Esophagus mucosa (tissue), 1 donor: ENCODE measurements at places on chromosomes 6 and 20. TPM values are rescaled to one million over a fixed set of nuclear protein-coding genes. Genes with fewer than 3 reads are reported as not detected.

DNA sequence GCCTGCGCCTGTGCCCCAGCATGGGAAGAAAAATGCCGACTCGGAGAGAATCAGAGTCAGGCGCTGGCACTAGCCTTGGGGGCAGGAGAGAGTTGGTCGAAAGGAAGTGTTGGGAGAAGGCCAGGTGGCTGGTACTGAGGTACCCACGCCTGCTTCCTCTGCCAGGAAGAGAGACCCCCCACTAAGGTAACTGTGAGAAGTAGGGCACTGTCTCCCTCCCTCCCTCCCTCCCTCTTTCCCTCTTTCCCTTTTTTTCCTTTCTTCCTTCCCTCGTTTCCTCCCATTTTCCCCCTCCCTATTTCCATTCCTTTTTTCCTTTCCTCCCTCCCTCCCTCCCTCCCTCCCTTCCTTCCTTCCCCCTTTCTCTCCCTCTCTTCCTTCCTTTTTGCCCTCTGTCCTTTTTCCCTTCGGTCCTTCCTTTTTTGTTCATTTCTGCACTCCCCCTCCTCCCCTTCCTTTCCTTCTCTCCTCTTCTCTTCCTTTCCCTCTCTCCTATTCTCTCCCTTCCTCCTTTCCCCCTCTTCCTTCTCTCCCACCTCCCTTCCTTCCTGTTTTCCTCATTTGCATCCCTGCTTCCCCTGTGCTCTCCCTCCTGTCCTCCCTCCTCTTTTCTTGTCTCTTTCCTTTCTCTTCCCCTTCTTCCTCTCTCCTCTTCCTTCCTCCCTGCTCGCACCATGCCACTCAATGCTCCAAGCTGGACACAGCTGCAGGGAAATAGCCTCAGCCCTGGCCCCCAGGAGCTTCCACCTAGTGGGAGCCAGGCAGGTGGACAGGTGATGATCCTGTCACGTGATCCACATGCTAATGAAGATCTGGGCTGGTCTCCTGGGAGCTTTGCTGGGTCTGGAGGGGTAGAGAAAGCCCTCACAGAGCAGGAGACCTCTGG lies 148.0 kb downstream of the DHX35 start:
- no peak for ATAC-seq

Gene GPANK1
- total RNA-seq = 8.2 TPM

Gene GRM1
- not detected for total RNA-seq

- ATAC-seq = peak; percentile 96
Observed at GRCh38 chr20:7010527-7010926, 243.0 kb downstream of the BMP2 start.

Gene DYNLT2
- 0.84 TPM for total RNA-seq

Gene CHRNA4
- total RNA-seq = not detected

- ATAC-seq = peak; percentile 6
Observed at GRCh38 chr20:34979366-34980153, 23.9 kb downstream of the MYH7B start.

Gene RBCK1
- 55.2 TPM for total RNA-seq

Gene FAM83C
- total RNA-seq = 39.1 TPM

GRCh38 chr20:41050361-41051008 lies 21.9 kb downstream of the TOP1 start:
- no peak for ATAC-seq

- no peak for ATAC-seq
Observed at GRCh38 chr20:63099456-63100173, 92.9 kb upstream of the BHLHE23 start.

Gene HSPA1L
- 0.44 TPM for total RNA-seq

GRCh38 chr20:35698298-35699126 lies 640 bp downstream of the NFS1 start:
- peak; percentile 46 for ATAC-seq
